ENCODE measurements at places on chromosomes 5 and 9. TPM values are rescaled to one million over a fixed set of nuclear protein-coding genes. Genes with fewer than 3 reads are reported as not detected.

The USP20 gene
- 2.7 TPM for polyA plus RNA-seq

The WDR36 gene
- polyA plus RNA-seq = 7.2 TPM

The RETREG1 gene
- 3.5 TPM for polyA plus RNA-seq

The IL6ST gene
- 22.1 TPM for polyA plus RNA-seq

GRCh38 chr5:139748505-139748826 is 47.1 kb upstream of the PSD2 start:
- DNase-seq = no peak

GRCh38 chr9:136291306-136292025 is 12.4 kb downstream of the CCDC187 start:
- DNase-seq = no peak

GRCh38 chr5:169636477-169637084 is 494 bp upstream of the DOCK2 start:
- DNase-seq = no peak

Data from CD14-positive monocyte (primary cell).